ENCODE measurements at places on chromosomes 4 and X.

DNA sequence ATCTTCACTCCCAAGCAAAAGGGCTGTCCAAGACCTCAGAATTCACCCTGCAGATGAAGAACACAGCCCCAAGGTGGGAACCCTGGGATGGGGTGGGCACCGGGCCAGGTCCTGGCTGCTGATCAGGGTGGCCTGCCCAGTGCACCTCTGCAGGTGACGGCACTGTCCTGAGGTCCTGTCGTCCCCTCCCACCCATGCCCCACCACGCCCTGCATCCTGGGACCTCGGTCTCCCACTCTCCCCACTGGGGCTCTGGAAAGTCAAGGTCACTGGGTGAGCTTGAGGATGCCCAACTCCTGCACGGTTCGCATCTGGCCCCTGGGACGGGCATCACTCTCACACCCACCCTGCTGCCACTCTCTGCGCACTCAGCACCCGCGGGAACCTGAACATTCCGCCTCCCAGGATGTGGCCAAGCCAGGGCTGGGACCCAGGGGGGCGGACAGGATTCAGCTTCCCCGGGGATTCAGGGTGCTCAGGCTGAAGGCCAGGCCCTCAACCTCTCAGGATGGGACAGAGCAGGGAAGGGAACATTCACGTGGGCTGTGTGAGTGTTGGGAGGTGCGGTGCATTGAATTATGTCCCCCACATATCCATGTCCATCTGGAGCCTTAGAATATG lies 115.9 kb downstream of the CPZ start:
- no peak for DNase-seq

GRCh38 chr4:98411731-98412130 lies 150.5 kb downstream of the RAP1GDS1 start:
- no peak for DNase-seq

DNA sequence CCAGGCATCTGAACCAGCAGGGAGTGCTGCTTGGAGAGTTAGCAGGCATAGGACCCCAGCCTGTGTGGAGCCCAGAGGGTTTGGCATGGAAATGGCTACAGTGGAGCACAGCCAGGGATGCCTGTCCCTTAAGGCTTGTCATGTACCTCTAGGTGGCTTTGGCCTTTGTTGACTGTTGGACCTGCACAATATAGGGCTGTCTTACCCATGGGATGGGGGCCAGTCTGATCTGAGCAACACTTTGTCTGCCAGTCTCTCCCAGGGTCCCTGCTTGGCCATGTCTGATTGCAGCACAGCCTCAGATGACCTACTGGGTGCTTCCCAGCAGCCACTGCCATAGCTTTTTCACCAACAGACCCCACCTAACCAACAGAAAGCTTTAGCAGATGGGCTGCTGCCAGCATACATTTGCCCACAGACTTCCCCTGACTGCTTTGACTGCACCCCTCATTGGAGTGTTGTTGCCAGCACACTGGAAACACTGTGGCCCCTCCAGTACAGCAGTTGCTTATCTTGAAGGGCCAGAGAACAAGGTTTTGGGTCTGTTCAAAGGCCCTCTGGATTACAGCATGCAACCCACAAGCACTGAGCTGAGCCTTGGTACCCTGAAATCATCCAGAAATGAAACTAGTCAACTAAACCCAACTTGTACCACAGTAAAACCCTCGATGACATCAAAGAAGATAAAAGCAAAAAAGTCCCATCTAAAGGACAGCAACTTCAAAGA lies 22.1 kb downstream of the ANAPC10 start:
- no peak for DNase-seq

DNA sequence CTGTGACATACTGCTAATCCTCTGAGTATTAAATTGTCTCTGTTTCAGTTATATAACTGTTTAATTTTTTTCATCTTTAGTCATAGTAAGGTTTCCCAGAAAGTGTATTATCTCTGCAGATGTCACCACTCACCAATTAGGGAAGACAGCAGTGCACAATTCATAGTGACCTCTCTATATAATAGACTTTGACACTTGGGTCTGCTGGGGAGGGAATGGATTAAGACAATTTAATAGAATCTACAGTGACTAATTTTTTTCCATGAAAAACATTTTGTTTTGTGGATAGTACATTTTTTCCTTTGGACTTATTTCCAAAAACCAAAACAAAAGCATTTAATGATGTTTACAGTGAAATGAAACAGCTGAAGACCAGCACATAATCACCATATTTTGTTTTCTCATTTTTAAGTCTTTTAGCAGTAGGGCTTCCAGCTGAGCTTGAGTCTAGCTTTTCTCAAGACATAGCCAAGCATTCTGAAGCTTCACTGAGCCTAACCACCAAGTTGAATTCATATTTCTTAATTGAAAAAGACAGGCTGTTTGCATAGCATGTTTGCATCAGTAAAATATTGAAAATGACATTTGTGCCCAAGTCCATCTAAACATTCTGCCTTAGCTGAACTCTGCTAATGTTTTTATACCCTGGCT lies 69.5 kb downstream of the PCDH19 start:
- DNase-seq: no peak

- no peak for DNase-seq
These were observed 226.9 kb downstream of the ARHGAP24 start for GRCh38 chr4:85701861-85702321.

DNA sequence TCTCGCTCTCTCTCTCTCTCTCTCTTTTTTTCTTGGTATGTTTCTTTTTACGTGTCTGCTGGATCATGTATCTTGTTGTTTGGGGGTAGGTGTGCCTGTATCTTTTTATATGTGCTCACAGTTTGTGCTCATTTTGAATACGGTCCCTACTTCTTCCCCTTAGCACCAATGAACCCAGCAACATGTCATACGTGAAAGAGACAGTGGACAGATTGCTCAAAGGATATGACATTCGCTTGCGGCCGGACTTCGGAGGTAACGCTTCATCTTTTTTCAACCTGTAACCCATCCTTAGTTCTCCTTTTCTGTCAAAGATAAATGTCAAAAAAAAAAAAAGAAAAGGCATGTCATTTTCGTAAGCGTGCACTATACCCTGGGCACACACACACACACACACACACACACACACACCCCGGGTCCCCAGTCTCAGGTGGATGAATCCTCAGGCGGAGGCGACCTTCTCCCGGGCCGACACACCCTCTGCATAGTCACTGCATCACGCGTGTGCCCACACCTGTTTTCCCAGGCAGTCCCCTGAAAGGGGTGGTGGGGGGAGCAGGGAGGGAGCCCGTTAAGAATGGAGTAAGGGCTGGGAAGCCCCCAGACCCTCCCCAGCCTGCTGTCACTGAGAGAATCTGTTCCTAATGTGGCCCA lies 511 bp downstream of the GABRB1 start:
- no peak for DNase-seq

GRCh38 chr4:86403575-86403974 lies 43.7 kb upstream of the MAPK10 start:
- DNase-seq: no peak

- no peak for DNase-seq
These were observed 49.9 kb upstream of the SLC4A4 start for GRCh38 chr4:71288875-71289274.

- DNase-seq: no peak
These were observed 29.2 kb downstream of the P2RY8 start for GRCh38 chrX:1507511-1508463.

DNA sequence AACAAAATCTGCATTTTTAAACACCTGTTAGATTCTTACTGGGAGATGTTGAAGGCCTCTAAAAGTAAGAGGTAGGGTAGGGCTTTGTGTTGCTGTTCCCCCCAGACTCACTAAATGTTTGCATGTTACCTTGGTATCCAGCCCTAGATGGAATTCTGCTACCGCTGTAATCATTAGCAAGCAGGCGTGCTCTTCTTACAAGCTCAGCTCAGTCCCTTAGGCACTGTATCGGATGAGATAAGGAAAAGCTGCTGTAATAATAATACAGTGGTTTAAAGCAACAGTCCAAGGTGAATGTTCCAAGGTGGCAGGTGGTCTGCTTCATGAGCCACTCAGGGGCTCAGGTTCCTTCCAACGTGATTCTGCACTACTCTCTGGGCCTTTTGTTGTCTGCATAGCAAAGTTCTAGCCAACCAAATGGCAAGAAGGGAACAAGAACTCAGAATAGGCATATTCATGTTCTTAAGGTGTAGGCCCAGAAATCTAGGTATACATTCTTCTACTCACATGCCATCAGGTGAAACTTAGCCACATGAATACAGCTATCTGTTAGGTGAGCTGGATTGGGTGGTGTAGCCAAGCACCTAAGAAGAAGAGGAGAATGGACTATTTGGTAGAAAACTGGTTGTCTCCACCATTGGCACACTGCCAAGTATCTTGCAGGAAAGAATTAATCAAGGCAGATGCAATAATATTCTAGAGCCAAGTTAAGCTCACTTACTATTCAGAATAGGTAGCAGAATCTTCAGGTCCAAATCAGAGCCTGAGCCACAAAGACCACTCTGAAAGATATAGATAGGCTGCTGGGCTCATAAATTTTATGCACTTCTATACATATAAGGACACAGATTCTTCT lies 46.0 kb downstream of the COQ2 start:
- no peak for DNase-seq

GRCh38 chr4:22478426-22478825 lies 37.4 kb downstream of the ADGRA3 start:
- DNase-seq: no peak

- DNase-seq: no peak
These were observed 45.3 kb upstream of the CDKN2AIP start for GRCh38 chr4:183399126-183399522.

- DNase-seq: no peak
These were observed 125.8 kb downstream of the HMX1 start for GRCh38 chr4:8745826-8746225.

DNA sequence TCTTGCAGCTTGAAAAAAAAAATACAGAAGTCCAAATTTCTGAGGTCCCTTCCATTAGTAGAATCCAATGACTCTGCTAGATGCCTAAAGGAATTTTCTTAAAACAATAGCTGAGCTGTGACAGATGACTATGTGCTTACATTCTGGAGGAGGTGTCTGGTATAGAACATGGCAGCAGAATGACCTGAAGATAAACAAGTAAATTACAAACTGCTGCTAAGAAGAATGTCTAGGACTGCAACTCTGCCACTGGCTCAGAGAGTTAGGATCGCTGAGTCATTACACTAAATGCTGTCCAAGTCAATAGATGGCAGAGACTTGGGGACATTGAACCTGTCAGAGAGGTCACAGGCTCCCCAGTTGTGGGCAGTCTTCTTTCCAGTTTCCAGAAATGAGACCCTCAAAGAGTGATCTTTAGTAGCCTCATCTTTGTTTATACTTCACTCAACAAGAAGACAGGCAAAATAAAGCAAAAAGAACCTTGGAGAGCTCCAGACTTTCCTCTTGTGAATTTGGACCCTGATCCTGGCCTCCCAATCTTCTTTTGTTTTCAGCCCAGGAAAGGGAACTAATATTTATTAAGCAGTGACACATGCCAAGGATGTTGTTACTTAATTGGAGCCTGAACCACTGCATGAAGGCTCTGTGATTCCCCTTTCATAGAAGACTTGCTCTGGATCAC lies 56.4 kb upstream of the SCML1 start:
- no peak for DNase-seq

DNA sequence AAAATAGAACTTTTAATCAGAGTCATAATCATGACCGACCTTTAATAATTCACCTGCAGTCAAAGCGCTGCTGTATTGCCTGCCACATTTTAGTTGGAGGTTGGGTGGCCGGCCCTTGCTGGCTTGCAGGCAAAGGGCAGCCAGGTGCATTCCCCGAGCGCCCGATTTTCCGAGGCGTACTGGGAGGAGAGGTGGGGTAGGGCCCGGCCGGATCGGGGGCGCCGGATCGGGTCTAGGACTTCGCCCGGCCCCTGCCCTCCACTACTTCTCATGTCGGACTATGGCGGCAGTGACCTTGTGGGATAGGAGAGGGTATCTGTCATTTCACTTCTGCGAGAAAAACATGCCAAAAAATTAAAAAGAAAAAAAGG lies 2.5 kb upstream of the RS1 start:
- peak; percentile 77 for DNase-seq

- DNase-seq: no peak
These were observed 4.2 kb downstream of the PRDM8 start for GRCh38 chr4:80201252-80202151.

GRCh38 chrX:46573331-46573891 lies at the start of gene CHST7:
CHST7 (plus strand) TSS chrX:46573765; CDS start chrX:46573932, 167 bp downstream.
- DNase-seq: peak; percentile 85
